ENCODE measurements at places on chromosomes 5 and 9.

DNA sequence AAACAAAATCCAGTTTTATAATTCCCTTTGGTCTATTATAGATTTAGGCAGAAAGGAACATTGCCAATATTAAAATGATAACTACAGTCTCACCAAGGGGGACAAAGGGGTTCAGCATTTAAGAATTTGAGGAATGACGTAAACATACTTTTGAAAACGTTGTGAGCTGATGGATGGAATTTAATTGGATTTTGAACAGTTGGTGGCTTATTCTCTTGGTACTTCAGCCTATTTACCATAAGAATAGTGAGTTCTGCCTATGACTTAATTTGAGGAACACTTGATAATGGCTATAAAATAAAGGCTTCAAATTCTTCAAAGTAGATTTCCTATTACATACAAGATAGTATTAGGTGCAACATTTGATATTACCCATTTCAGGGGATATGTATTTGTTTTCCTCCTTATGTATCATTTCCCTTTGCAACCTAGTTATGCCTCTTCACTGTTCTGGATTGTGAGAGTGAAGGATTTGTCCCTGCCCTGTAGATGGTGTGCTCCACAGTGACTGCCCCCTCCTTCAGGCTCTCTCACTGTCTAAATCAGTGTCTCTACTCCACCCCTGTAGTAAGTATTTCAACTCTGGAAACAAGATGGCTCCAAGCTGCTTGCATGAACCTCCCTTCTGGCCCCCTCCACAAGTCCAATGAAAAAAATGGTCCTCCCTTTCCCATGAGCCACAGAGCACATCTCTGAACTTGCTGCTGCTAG, 225.6 kb downstream of the ARHGEF28 start:
- DNase-seq: no peak

DNA sequence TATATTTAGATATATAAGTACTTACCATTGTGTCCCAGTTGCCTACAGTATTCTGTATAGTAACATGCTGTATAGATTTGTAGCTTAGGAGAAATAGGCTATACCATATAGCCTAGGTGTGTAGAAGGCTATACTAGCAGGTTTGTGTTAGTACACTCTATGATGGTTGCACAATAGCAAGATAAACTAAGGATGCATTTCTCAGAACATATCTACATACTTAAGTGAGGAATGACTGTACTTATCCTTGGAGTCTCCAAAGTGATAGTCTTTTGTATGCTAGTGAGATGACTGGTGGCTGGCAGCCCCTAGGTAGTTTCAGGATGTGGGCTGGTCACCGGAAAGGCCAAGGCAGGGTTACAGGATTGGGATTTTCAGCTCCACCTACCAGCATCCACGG, 208.7 kb downstream of the ARHGEF28 start:
- no peak for DNase-seq

DNA sequence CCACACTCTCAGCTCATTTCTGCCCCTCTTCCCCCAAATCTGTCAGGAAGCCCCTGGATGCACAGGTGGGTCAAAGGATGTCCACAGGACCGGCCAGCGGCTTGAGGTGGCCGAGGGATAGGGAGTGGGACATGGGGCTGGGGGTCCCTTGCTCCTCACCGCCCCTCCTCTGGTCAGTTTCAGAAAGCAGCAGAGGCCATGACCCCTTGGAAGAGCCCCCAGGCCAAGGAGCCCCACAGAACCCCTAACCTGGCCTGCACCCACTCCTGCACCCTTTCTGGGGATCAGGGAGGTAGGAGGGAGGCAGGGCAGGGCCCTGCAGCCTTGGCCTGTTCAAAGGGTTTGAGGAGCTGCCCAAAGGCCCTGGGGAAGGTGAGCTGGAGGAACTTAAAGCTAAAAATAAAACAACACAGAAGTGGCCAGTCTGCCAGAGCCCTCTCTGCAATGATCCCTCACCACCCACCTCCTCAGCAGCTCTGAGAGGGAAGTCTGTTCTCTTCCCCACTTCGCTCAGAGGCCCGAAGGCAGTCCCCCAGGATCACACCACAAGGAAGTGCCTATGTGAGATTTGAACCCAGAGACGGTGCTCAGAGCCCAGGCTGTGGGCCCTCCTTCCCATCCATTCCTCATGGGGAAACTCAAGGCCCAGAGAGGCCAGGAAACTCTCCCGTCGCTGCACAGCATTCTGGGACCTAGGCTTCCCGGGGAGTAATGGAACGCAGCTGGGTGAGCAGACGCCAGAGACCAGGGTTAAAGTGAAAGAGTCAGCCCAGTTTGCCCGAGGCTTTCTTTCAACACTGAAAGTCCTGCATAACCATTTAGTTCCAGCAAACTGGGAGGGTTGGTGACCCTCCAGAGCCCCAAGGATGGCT, 910 bp downstream of the ENG start:
- DNase-seq: no peak

DNA sequence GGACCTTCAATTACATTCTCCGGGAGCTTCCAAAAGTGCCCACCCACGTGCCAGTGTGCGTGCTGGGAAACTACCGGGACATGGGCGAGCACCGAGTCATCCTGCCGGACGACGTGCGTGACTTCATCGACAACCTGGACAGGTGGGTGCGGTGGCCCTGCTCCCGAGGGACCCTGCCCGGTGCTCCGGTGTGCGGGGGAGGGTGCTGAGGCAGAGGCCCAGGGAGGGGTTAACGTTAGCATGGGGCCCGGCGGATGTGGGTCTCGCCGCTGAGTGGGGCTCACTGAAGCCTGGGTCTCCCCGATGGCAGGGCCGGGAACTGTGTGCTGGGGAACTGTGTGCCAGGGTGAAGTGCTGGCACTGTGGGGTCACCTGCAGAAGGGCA, 10.6 kb upstream of the AJM1 start:
- DNase-seq: no peak

GRCh38 chr5:173547579-173547978, 68.9 kb downstream of the BOD1 start:
- no peak for DNase-seq

- DNase-seq: no peak
Measured at GRCh38 chr5:138725153-138725817, 27.9 kb upstream of the CTNNA1 start.

GRCh38 chr5:22514231-22514630, 338.9 kb downstream of the CDH12 start:
- DNase-seq: no peak

All from frontal cortex (tissue), 4 donors.